ENCODE measurements at places on chromosomes 13 and 19. TPM values are rescaled to one million over a fixed set of nuclear protein-coding genes. Genes with fewer than 3 reads are reported as not detected.

CDX2 gene
- not detected for total RNA-seq

KLK14 gene
- total RNA-seq = 0.43 TPM

SPTBN4 gene
- total RNA-seq = 2.3 TPM

DNA sequence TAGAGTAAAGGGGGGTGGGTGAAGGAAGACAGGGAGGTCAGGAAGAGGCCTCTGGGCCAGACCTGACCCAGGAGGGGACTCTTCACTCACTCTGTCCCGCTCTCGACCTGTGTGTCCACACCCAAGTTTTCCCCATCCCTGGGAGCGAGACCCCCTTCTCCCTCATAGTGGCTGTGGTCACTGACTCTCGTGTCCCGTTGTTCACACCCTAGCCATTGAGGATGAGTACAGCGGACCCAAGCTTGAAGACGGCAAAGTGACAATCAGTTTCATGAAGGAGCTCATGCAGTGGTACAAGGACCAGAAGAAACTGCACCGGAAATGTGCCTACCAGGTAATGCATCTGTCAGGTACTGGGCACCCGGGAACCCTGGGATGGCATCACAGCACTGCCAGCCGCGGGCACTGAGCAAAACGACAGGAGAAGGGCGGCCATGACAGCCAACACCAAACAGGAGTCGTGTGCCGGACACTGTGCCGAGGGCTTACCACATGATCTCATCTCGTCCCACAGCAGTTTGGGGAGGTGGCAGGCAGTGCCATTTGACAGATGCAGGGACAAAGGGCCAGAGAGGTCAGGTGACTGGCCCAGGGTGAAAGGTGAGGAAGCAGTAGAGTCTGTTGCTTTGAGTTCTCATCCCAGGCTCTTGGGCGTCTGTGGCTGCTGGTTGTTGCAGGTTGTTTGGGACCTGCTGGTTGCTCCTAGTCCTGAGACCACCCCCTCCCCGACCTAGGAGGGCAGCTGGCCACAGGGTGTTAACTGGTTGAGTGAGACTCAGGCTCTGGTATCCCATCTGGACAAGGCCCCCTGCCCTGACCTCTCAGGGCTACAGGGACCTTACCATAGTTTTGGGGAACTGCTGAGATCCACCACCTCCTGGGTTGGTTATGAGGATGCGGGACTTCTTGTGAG lies 29.6 kb downstream of the PPP5C start:
- DNase-seq = no peak
- H3K27me3 ChIP-seq = no peaks in the 10 kb centered on the region
- no peak overlapping the region for H3K27ac ChIP-seq
- H3K4me3 ChIP-seq = no peak overlapping the region

GRCh38 chr13:105201351-105201750 lies 1334.1 kb downstream of the EFNB2 start:
- no peaks in the 10 kb centered on the region for H3K36me3 ChIP-seq
- no peak overlapping the region for H3K27ac ChIP-seq
- peaks cover 11% of the 10 kb centered on the region for H3K27me3 ChIP-seq

- no peak overlapping the region for H3K27ac ChIP-seq
- no peaks in the 10 kb centered on the region for H3K4me1 ChIP-seq
- no peaks in the 10 kb centered on the region for H3K36me3 ChIP-seq
Measured at GRCh38 chr19:37979547-37980082, 72.6 kb downstream of the SIPA1L3 start.

- peaks cover 78% of the 10 kb centered on the region for H3K4me1 ChIP-seq
- H3K27ac ChIP-seq = peak overlapping the region; percentile 94
- DNase-seq = peak; percentile 62
- peak overlapping the region; percentile 3 for H3K4me3 ChIP-seq
- peaks cover 9% of the 10 kb centered on the region for H3K36me3 ChIP-seq
Measured at GRCh38 chr19:35204799-35205732, 23.5 kb downstream of the FAM187B start.

DNA sequence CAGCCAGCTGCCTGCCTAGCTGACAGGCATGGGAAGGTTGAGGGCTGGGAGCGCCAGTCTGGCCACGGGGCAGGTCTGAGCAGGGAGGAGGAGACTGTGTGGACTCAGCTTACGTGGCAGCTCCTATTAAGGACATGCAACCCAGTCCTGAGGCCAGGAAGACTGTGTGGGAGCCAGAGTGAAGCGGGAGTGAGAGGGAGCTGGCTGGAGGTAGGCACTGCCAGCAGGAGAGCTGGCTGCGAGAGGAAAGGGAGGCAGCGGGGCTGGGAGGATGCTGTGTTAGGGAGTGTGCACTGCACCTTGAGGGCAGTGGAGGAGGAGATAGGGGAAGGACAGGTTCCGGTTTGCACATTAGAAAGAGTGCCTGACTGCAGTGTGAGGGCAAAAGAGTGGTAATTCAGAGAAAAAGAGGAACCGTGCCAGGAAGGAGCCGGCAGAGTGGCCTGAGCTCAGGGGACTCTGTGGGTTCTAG lies 99.2 kb downstream of the SLC7A1 start:
- no peak for DNase-seq
- H3K4me1 ChIP-seq = peaks cover 3% of the 10 kb centered on the region
- no peak overlapping the region for H3K4me3 ChIP-seq
- H3K36me3 ChIP-seq = no peaks in the 10 kb centered on the region
- peaks cover 13% of the 10 kb centered on the region for H3K27me3 ChIP-seq
- H3K27ac ChIP-seq = no peak overlapping the region

DNA sequence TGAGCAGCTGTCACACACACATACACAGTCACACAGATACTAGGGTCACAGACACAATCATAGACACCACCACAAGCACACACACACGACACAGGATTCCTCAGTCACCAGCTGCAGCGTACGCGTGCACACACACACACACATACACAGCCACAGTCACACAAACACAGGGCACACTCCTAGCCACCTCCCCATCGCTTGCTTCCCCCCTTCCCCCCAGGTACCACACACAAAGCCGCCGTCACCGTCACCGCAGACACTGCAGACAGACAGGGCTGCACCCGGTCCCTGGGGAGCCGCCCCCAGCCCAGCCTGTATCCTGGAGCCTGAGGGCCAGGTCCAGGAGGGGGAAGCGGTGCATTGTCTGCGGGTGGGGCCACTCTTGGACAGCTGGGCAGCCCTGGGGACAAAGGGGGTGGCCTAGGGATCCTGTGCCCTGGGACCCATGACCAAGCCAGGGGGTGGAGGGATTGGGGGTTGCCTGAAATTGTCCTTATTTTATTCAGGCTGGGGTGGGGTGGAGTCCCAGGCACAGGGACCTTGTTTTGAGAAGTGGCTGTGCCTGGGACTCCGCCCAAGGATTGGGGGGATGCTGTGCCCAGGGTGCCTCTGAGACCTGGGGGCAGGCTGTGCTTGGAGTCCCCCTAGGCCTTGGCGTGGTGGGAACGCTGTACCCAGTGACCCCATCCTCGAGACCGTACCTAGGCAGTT lies 957 bp downstream of the NUMBL start:
- peaks cover 9% of the 10 kb centered on the region for H3K36me3 ChIP-seq
- H3K27ac ChIP-seq = no peak overlapping the region
- H3K4me3 ChIP-seq = no peak overlapping the region
- peaks cover 2% of the 10 kb centered on the region for H3K4me1 ChIP-seq

GRCh38 chr19:52520013-52520412 lies 7.5 kb upstream of the ZNF808 start:
- peaks cover 10% of the 10 kb centered on the region for H3K27me3 ChIP-seq
- H3K36me3 ChIP-seq = peaks cover 23% of the 10 kb centered on the region
- no peak for DNase-seq
- H3K4me1 ChIP-seq = peaks cover 6% of the 10 kb centered on the region
- no peak overlapping the region for H3K4me3 ChIP-seq
- no peak overlapping the region for H3K27ac ChIP-seq

DNA sequence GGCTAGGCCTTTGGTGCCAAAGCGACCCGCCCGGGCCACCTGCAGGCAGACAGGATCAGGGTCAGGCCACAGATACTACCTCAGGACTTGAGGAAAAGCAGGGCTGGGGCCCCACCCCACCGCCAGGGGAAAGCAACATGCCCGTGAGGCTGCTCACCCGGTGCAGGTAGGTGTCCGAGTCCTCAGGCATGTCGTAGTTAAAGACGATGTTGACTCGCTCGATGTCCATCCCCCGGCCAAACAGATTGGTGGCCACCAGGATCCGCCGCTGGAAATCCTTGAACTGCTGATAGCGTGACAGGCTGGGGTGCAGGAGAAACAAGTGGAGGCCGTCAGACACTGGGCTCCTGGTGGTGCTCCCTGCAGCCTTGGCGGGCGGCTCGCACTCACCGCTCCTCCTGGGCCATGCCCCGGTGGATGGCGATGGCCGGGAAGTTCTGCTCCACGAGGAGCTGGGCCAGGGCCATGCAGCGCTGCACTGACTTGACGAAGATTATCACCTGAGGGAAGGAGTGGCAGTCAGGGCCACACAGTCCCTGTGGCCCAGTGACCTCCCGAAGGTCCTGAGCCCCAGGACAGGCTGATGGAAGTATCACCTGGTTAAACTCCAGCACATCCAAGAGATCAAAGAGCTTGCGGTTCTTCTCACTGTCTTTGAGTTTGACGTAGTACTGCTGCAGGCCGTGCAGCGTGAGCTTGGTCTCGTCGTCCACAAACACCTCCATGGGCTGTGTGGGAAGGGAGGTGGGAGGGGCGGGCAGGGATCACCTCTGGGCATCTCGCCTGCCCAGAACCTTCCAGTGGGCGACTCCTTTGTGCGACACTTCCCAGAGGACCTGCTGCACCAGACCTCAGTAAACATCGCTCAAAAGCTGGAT lies 9.8 kb downstream of the DDX39A start:
- peaks cover 82% of the 10 kb centered on the region for H3K36me3 ChIP-seq
- H3K27ac ChIP-seq = peak overlapping the region; percentile 72
- no peaks in the 10 kb centered on the region for H3K27me3 ChIP-seq
- peaks cover 36% of the 10 kb centered on the region for H3K4me1 ChIP-seq
- DNase-seq = no peak
- peak overlapping the region; percentile 12 for H3K4me3 ChIP-seq

- no peak for DNase-seq
- H3K4me1 ChIP-seq = peaks cover 2% of the 10 kb centered on the region
- no peak overlapping the region for H3K4me3 ChIP-seq
- H3K27ac ChIP-seq = no peak overlapping the region
- H3K27me3 ChIP-seq = peaks cover 26% of the 10 kb centered on the region
Measured at GRCh38 chr13:110447058-110447511, 114.4 kb downstream of the RAB20 start.

DNA sequence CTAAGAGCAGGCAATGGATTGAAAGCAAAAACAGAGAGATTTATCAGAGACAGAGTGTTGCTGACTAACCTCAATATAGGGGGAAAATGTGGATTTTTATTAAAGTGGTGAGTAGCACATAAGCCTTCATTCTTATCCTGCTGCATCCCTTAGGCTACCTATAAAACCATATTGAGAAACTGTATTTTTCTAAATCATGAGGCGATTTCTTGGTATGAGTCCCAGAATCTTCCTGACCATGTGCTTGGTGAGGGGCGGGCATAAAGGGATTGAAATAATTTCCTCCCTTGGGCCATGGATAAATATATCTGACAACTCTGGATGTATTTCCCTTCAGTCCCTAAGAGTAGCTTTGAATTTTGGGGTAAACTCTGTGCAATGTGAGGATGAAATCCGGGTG lies 72.8 kb downstream of the EFNB2 start:
- no peak overlapping the region for H3K27ac ChIP-seq
- H3K36me3 ChIP-seq = no peaks in the 10 kb centered on the region
- peaks cover 6% of the 10 kb centered on the region for H3K27me3 ChIP-seq
- no peaks in the 10 kb centered on the region for H3K4me1 ChIP-seq
- no peak for DNase-seq

DNA sequence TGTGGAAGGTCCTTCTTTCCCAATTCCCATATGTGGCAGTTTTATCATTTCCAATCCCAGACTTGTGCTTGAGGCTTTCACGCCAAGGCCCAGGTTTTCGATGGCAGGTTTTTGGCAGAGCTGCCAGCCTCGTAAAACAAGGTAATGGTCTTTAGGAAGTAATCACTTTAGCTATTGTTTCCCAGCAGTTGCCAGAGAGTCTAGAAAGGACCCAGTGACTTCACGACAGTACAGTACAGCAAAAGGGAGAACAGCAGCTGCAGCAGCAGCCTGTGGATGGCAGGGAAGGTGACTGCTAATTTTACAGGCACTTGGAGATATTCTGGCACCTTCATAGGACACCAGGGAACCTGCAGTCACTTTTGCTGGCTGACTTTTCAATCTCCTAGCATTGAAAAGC lies 291.6 kb upstream of the MAB21L1 start:
- no peak for DNase-seq
- peaks cover 2% of the 10 kb centered on the region for H3K27me3 ChIP-seq
- H3K36me3 ChIP-seq = no peaks in the 10 kb centered on the region

DNA sequence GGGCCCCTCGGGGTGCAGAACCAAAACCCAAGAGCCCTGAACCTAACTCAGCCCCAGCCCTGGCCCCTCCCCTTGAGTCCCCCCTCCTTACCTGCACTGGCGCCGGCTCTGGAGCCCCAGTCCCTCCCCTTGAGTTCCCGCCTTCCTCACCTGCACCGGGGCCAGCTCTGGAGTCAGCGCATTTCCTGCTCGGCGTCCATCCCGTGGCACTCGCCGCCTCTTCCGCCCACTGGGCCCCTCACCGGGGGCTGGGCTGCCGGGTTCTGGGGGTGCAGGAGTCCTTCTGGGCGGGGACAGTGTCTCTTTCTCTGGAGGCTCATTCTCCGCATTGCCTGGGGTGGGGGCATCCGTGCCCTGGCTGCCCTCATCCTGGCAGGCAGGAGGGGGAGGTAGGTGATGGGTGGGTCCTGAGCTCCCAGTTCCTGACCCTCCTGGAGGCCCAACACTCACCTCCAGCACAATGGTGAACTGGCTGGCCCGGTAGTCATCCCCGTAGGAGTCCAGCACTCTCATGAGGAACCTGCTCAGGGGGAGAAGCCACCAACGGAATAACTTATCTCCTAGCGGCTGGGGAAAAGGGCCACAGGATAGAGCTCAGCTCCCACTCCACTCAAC lies 5.3 kb downstream of the NDUFA3 start:
- H3K36me3 ChIP-seq = peaks cover 35% of the 10 kb centered on the region
- H3K4me3 ChIP-seq = no peak overlapping the region
- peaks cover 17% of the 10 kb centered on the region for H3K4me1 ChIP-seq
- H3K27ac ChIP-seq = no peak overlapping the region
- DNase-seq = no peak

DNA sequence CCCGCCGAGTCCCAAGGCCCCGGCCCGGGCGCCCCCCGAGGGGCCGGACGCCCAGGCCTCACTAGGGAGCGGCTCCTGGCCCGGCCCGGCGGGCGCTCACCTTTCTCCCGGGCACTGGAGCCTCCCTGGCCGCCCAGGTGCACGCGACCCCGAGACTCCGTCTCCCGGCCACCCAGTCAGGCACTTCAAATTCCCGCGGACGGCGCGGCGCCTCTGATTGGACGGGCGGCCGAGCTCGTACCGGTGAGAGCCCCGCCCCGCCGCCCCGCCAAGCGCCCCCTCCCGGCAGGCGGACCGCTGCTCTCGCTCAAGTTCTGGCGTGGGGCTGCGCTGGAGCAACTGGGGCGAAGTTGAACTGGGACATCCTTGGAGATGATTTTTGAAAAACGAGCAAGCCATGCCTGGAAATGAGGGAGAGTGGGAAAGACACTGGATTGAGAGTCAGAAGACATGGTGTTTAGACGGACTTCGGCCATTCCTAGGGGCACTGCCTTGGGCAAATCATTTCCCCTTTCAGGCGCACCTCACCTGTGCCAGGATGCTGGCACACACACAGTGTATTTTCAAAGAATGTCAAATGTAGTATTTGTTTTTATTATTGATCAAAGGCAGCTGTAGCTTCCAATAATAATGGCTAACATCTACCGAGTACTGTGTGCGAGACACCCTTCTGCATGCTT lies 485.3 kb downstream of the UQCRFS1 start:
- no peak overlapping the region for H3K27ac ChIP-seq
- DNase-seq = no peak
- no peak overlapping the region for H3K4me3 ChIP-seq
- peaks cover 27% of the 10 kb centered on the region for H3K27me3 ChIP-seq

Data from activated CD8-positive, alpha-beta T cell treated with anti-CD3 and anti-CD28 coated beads for 36 hours (primary cell).